ENCODE measurements at places on chromosomes 11 and 22.

GRCh38 chr11:122491509-122491908 is 164.0 kb upstream of the UBASH3B start:
- DNase-seq: no peak

DNA sequence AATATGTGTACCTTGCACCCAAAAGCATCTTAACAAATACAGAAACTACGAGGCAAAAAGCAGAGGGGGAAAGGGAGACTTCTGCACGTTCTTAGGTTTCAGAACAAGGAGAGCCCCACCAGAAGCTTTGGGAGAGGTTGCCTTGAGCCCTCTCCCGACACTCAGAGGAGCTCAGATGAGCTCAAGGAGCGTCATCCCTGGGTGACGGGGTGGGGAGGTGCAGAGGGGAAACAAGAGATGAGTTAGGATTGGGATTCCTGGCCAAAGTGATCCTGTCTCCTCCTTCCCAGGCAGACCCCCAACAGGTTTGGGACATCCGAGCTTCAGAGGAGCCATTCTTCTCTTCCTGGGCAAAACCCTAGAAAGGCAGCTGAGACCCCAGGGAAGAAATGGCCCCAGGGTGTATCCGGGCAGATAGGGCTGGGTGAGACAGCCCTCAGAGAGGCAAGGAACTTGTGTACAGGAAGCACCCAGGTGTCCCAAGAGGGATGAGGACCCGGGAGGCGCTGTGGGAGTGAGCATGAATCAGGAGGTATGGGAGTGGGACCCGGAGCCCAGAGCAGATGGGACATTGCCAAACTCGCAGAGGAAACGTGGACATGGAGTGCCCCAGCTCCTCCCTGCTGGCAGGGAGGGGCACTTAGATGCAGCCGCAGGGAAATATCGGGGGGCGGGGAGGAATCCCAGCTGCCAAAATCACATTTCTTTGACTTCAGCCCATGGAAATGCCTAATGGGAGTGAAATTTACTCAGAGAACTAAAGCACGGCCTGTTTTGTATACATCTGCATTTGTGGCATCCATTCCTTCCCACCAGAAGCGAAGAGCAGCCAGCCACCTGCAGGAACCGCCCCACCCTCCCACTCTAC is 12.4 kb downstream of the C1QTNF6 start:
- no peak for DNase-seq

DNA sequence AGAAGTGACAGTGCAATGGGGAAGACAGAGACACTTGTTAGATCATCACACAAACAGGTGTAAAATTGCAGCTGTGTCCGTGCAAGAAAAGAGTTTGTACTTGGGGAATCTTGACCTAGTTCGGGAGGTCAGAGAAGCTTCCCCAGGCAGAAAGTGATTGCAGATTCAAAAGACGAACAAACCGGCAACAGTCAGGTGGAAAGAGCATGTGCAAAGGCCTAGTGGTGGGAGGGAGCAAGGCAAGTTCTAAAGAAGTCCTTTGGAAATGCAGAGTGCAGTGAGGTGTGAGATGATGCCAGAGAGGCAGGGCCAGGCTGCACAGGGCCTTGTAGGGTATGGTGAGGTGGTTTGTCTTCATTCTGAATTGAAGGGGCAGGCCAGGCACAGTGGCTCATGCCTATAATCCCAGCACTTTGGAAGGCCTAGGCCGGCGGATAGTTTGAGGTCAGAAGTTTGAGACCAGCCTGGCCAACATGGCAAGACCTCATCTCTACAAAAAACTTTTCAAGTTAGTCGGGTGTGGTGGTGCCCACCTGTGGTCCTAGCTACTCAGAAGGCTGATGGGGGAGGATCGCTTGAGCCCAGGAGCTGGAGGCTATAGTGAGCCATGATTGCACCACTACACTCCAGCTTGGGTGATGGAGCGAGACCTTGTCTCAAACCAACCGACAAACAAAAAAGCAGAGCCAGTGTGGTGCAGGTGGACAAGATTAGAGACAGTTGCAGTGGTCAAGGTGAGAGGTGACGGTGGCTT is 1.9 kb upstream of the ESS2 start:
- no peak for DNase-seq

GRCh38 chr11:120169981-120170698 is 32.2 kb upstream of the TRIM29 start:
- no peak for DNase-seq

DNA sequence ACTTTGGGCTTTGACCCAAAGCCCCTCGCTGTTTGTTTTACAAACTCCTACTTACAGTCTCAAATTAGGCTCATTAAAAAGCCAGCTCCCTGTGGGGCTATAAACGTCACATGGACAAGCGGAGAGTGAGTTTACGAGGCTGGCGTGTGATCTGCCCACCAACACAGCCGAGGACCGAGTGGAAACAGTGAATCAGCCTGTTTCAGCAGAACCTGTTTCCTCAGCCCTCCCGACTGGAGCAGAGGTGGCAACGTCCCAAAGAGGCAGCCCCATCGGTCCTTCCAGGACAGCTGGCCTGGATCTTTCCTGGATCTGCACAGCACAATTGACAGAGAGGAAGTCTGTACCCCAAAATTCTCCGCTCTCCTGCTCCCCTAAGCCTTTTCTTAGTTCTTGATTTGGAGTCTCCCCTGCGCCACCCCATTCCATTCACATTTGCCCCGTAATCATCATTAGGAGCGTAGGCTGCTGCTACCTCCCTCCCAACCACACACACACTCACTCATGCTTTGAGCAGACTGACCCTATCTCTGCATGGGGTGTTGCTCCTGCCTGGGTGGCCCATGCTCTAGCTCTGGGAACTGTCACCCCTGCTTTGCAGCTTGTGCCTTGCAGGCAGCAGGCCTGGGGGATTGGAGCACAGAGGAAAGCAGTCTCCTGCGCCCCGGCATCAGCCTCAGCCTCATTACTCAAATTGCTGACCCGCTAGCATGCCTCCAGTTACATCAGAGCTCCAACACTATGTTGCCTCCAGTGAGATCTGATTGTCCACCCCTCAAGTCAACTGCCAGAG is 117.8 kb downstream of the NAT10 start:
- no peak for DNase-seq

DNA sequence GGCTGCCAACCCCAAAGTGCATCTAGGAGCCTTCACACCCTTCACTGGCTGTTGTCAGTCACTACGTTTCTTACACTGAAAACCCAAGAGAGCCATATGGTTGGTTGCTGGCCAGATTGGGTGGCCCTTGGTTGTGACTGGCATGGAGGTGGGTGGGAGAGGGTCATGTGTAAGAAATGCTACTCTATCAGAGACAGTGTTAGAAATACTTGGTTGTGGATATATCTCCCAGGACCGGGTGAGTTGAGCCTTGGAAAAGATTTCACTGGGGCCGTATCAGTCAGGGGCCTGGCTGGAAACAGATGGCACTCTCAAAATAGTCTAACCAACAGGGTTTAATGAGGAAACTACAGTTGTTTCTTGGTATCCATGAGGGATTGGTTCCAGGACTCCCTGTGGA is 15.2 kb downstream of the ENDOD1 start:
- DNase-seq: no peak

DNA sequence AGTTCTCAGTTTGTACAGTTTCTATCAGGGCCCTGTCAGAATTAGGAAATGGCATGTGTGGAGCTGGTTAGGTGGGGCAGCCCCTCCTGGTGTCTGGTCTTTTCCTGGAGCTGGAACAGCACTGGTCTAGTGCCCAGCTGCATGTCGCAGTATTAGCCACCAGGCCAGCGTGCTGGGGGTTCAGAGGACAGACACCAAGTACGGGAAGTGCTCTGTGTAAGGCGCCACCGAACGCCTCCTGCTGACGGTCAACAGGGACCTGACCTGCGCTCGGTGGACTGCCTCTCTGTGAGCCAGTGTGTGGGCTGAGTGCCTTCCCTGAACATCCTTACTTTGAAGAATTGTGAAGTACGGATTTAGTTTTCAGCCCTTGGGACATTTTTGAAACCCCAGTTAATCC is 33.9 kb downstream of the AP2A2 start:
- no peak for DNase-seq

DNA sequence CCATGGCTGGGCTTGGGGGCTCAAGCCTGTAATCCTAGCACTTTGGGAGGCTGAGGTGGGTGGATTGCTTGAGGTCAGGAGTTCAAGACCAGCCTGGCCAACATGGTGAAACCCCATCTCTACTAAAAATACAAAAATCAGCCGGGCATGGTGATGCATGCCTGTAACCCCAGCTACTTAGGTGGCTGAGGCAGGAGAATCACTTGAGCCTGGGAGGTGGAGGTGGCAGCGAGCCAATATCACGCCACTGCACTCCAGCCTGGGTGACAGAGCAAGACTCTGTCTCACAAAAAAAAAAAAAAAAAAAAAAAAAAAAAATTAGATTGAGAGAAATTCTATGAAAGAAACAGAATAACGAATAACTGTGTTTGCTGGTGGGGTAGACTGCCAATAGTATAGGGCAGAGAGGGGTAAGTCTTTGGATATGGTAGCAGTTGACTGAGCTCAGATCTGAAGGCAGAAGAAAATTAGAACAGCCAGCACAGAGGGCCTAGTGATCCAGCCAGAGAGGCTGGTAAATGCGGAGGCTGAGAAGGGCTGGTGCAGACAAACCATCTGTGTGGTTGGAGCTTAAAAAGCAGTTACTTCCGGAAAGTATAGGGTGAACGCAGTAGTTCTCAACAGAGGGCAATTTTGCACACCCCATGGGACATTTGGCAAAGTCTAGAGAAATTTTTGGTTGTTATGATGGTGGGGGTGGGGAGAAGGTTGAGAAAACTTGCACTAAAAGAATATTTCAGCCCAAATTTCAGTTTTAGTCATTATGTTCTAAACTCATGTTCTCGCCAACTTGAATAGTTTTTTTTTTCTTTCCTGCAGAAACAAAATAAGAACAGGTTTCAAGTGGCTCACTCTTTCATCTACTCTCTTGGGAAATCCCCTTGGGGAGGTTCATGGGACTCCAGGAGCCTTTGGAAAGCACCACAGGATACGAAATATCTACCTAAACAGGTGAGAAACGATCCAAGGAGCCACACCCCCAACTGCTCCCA is 1.6 kb upstream of the HORMAD2 start:
- no peak for DNase-seq

GRCh38 chr22:42016111-42016510 is 17.5 kb downstream of the WBP2NL start:
- DNase-seq: no peak

GRCh38 chr11:75563501-75563977 is 1.5 kb downstream of the SERPINH1 start:
- no peak for DNase-seq

- DNase-seq: no peak
Observed at GRCh38 chr11:396511-396947, 2.5 kb downstream of the PKP3 start.

- peak; percentile 42 for DNase-seq
Observed at GRCh38 chr22:22593964-22594656, 35.0 kb upstream of the PRAME start.
